ENCODE measurements at places on chromosomes 5 and 9.

GRCh38 chr5:179344431-179345182, 654 bp downstream of the ADAMTS2 start:
- no peak for DNase-seq

GRCh38 chr9:78453450-78453849, 156.5 kb downstream of the PSAT1 start:
- no peak for DNase-seq

DNA sequence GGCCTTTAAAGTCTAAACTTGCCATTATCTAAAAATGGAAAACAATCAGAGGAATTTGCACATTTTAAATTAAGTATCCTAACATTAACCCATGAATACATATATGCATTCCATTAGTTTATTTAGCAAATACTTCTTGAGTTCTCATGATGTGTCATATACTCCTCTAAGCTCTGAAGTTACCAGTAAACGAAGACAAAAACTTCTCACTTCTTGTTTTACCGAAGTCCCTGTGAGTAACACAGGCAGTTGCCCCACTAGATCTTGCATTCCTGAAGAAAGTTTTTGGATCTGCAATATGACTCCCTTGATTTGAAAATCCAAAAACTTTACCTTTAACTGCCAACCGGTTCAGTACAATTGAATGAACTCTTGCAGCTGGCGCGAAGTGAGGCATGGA, 439.0 kb upstream of the MPDZ start:
- no peak for DNase-seq

GRCh38 chr9:124122321-124122720, 110.8 kb downstream of the LHX2 start:
- no peak for DNase-seq

- no peak for DNase-seq
These were observed 136.1 kb downstream of the LHFPL2 start for GRCh38 chr5:78512435-78512834.

DNA sequence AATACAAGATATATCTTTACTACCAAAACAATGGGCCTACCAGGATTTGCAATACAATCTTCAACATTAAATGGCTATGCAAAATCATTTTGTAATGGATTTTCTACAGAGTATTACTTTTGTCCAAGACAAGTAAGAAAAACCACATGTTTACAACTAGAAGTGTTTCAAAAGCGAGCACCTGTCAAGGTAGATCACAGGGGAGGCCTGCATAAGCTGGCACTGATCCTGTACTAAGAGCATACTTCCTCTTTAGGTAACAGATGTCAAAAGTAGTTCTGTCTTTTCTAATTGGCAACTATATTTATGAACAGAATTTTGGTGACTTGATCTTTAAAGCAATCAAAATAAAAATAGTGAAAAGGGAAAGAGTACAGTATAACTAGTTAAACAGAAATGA, 249.0 kb downstream of the MLLT3 start:
- DNase-seq = no peak

GRCh38 chr5:158056130-158056825, 197.3 kb upstream of the CLINT1 start:
- DNase-seq = no peak

DNA sequence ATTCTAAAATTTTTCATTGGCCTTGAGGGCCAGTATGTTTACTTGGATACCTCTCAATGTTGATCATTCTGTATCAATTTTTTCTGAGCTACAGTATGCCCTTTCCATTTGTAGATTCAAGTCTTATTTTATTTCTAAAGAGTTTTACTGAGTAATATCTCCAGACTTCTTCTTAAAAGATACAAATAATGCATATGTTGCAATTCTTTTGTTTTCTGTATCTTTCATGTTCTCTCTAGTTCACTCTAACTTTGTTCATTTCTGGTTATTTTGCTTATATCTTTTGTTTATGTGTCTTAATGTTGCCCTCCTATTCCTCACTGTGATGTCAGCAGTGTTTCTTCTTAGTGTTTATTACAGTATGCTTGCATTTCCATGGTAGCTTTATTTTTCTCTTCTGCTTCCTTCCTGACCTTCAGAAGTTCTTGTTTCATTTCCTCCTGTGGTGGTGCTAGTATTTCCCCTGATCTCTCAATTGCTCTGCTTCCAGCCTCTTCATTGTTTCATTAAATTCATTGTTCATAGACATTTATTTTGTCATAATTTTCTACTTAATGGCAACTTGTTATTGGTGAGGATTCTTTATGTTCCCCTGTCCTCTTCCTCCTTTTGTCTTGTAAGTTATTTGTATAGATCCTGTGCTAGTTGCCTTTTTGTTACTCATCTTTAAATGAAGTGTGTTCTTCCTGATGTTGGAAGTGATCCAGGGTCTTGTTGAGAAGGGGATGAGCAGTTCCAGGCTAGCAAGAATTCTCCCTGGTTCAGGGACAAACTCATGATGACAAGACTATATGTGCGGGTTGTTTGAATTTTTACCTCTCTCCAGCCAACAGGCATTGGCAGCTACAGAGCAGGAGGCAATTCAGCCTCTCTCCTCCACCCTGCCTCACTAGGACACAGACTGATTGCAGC, 160.8 kb downstream of the DEPDC1B start:
- DNase-seq = no peak

- DNase-seq = no peak
These were observed 15.8 kb upstream of the TTC23L start for GRCh38 chr5:34822956-34823715.

- no peak for DNase-seq
These were observed 395.2 kb upstream of the TNC start for GRCh38 chr9:115513148-115513547.

DNA sequence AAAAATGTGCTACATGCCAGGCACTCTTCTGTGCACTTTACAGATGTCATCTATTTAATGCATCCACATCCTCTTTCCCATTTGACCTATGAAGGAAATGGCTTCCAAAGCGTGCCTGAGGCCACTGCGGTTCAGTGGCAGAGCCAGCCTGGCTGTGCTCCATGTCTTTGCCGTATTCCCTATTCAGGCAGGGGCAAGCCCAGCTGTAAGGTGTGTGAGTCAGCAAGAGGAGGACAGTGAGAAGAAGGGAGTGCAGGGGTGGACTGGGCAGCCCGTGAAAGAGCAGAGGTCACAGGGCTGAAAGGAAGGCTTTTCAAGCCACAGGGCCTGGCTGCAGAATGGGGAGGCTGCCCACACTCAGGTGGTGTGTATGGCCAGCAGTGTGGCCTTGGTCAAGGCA, 91.7 kb downstream of the HRH2 start:
- no peak for DNase-seq

DNA sequence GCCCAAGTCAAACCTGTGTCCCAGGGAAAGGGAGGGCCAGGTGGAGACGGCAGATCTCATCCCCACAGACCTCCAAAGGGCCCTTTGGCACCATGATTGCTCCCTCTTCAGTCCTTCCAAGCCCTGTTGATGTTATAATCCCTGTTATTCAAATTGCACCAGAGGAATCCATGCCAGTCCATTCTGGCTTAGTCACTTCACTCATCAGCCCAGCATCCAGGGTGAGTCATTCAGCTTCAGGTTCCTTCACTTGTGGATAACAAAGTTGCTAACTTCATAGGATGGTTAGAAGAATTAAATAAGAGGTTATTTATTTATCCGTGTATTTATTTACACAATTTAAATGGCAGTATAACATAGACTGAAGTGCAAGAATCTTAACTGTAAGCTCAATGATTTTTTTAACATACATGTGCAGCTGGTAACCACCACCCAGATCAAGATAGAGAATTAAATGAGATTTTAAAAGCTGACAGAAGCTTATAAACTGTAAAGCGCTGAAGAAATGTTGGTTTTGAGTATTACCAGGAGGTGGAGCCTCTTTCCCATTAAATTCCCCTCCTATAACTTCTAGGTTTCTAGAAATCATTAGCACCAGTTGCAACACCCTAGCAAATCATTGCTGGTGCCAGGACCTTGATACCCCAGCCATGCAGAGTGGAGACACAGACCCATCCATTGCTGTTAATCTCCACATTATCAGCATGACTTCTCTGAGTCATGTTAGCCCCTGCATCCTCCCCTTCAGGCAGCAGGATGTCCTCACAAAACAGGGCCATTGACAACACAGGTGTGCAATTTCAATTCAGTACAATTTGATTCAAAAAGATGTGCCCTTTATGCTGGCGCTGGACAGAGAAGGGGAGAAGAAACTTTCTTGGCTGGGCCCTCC, 77.4 kb downstream of the SEC61B start:
- no peak for DNase-seq

- DNase-seq = no peak
These were observed 21.8 kb upstream of the ORM1 start for GRCh38 chr9:114300846-114301797.

- no peak for DNase-seq
These were observed 137.5 kb upstream of the TUT7 start for GRCh38 chr9:86491468-86492266.

DNA sequence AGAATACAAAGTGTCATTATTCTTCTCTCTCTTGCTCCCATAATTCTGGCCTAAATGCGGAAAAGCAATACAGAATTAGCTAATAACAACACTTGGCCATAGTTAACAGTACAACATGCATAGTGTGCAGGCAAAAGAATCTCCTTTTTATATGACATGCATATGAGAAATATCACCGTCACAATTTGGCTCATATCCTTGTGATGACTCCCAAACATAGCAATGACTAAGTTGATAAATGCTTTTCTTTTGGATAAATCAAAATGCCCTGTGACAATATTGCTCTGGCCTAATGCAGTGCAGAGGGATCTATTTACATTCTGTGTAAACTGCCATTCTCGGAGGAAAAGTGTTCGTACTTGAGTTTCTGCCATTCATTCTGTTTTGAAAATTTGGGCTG, 121.9 kb upstream of the GHR start:
- DNase-seq = no peak

GRCh38 chr5:167633931-167634341, 657.5 kb upstream of the WWC1 start:
- DNase-seq = no peak

GRCh38 chr9:126292736-126293521, 33.7 kb upstream of the MVB12B start:
- no peak for DNase-seq

DNA sequence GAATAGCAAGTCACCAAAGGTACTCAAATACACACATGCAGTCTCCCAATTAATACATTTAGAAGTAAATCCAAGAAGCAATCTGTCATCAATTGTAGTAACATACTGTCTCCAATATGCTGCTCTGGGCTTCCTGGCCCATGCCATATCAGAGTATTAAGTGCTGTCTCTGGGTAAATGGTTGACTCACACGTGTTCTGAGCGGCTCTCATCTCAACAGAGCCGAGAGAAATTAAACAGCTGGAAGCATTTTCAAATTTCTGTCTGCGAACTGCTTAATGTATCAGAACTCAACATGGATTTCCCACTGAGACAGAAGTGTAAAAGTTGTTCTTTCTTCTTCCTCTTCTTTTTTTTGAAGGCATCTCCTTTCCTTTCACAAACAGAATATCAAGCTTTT, 247.3 kb upstream of the TAS2R1 start:
- no peak for DNase-seq

GRCh38 chr5:116420540-116420939, 154.1 kb downstream of the SEMA6A start:
- DNase-seq = no peak

DNA sequence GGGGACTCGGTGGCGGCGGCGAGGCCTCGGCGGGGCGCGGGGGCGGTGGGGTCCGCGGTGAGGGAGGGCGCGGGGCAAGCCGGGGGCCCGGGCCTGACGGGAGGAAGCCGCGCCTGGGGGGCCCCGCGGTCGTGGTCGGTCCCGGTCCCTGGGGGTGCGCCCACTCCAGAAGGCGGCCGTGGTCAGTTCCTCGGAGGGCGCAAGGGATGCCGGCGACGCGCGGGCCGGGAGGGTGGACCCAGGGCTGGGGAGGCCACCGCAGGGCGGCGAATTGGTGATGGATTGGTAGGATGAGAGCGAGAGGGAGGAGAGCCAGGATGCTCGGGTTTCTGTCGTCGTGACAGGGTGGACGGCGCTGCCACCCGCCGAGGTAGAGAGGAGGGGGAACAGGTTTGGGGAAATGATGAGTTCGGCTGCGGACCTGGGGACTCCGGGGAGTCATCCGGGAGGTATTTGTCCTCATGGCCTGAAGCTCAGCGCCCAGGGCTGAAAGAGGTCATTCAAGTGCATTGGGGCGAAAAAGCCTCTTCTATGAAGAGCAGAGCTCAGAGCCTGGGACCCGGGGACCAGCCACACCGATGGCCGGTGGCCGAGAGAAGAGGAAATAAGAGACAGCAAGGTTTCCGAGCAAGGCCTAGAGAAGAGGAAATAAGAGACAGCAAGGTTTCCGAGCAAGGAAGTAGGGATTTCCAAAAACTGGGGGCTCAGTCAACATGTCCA, 557 bp downstream of the GNG10 start:
- peak; percentile 9 for DNase-seq

DNA sequence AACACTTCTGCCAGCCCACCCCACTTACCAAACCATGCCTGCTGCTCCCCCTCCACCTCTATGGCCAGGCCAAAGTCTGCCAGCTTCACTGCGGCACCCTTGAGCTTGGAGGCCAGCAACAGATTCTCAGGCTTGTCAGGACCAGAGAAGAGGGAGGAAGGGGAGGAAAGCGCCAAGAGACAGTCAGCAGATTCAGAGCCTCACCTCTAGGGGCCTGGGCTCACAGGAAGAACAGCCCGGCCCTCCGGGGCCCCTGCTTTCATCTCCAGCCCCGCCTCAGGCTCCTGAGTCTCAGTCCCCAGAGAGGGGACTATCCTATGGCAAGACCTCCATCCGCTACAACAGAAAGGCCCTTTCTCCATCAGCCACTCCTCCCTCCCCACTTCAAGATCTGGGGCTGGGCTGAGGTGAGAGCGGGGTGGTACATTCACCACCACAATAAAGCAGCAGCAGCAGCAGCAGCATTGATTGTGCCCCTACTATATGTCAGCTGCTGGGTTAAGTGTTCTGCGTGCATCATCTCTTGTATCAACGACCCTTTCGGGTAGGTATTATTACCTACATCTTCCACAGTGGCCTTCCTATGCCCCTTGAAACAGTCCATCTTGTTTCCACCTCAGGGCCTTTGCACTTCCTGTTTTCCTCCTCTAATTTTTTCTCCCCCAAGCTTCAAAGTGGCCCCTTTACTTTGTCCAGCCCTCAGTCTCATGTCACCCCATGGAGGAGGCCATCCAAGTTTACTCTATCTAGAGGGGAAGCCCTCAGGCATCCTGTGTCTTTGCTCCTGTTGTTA, 36.0 kb downstream of the CAMK2A start:
- DNase-seq = no peak

- no peak for DNase-seq
These were observed 49.3 kb downstream of the CSNK1G3 start for GRCh38 chr5:123561230-123561629.

DNA sequence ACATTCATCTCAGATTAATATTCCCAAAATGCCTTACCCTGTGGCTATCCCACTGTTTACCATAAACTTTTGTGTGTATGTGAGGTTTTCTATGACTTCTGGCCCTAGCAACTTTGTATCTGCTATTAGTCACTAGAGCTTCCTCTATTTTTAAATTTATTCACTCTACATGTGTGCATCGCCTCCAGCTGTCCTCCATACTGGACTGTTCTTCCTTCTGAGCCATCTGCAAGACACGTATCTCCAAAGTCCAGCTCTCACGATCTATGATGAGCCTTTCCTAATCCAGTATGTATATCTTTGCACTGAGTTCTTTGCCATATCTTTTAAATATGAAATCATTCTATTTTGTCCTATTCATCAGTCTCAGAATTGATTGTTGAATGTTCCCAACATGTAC, 1.7 kb upstream of the GNG10 start:
- DNase-seq = no peak

GRCh38 chr9:98234245-98234825, 21.1 kb downstream of the TBC1D2 start:
- no peak for DNase-seq

Measured in activated naive CD8-positive, alpha-beta T cell treated with anti-CD3 and anti-CD28 coated beads, Interleukin-2, amount 50 U/mL, for 16 hours (primary cell).